ENCODE measurements at places on chromosomes 12 and 14.

DNA sequence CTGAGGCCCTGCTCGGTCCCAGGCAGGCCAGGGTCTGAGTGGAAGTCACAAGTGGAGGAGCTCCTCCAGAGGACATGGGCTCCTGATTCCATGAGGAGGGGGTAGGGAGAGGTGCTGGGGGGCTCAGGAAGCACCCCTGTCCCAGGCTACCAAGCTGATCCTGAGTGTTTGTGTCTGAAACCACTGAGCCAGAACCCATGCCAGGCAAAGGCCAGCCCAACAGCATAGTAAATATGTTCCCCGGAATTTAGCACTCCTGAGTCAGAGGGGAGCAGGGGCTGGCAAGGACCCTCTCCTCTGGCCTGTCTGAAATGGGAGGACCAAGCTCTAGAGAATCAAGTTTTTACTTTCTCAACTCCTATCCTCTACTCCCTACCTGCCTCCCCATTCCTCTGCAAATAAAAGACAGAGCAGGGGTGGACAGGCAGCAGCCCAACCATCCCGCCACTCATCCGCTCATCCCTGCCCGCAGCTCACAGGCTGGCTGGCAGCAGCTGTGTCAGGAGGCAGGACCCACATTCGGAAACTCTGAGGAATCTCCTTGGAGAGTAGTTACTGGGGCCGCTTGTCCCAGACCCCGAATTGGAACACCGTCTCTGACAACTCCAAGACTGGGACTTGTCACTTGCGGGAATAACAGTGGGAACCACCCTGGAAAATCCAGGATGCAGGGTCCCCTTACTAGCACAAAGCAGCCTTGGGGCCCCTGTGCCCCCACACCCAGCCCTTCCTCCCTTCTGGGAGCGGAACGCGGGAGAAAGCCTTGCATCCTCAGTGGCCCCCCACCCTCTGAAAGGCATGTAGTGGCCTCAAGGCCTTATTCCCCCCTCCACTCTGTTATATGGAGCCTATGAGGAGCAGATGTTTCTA is 102.5 kb downstream of the ZFP36L1 start:
- no peak for DNase-seq

- DNase-seq: no peak
Measured at GRCh38 chr12:132453361-132454192, 36.4 kb upstream of the FBRSL1 start.

DNA sequence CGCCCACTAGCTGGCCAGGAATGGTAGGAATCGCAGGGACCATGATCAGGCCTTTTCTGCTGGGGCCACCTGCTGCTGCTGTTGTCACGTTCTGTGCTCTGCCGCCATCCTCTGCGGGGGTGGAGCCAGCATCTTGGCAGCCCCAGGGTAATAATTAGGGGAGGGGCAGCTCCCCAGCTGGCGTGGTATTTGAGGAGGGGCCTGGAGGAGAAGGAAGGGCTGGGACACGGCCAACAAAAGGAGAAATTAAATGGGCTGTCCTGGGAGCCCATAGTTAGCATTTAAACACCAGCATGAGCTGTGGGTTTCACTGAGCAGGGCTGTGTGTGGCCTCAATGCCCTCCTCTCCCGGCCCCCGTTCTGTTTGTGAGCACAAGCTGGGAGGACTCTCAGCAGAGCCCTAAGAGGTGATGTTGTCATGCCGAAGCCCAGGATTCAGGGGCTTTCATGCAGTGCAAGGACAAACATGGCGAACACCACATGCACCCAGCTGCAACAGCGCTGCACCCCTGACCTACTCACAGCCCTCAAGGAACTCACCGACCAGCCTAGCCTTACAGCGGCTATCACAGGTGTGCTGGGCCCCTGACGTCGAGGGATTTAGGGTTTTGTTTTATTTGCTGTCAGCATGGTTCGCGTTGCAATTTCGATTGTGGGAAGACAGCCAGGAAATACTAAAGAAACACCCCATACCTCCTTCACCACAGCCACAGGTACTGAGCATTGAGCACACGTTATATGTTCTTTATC is 324.3 kb downstream of the CACNA1C start:
- DNase-seq: no peak

DNA sequence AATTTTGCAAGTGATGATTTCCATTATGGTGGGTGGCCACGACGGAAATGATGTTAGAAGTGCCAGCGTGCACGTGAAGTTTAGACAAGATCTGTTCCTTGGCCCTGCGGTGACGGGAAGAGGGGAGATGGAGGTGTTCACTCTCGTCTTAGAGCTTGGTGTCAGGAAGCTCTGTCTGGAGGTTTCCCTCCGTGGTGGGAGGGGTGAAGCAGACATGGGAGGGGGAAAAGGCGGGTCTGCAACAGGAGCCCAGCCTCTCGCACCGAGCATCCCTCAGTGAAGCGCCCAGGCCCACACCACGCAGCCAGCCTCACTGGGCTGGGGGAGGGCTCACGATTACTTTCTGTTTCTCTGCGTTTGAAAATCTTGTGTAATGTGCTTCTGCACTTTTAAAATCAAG is 26.3 kb downstream of the EML1 start:
- no peak for DNase-seq

DNA sequence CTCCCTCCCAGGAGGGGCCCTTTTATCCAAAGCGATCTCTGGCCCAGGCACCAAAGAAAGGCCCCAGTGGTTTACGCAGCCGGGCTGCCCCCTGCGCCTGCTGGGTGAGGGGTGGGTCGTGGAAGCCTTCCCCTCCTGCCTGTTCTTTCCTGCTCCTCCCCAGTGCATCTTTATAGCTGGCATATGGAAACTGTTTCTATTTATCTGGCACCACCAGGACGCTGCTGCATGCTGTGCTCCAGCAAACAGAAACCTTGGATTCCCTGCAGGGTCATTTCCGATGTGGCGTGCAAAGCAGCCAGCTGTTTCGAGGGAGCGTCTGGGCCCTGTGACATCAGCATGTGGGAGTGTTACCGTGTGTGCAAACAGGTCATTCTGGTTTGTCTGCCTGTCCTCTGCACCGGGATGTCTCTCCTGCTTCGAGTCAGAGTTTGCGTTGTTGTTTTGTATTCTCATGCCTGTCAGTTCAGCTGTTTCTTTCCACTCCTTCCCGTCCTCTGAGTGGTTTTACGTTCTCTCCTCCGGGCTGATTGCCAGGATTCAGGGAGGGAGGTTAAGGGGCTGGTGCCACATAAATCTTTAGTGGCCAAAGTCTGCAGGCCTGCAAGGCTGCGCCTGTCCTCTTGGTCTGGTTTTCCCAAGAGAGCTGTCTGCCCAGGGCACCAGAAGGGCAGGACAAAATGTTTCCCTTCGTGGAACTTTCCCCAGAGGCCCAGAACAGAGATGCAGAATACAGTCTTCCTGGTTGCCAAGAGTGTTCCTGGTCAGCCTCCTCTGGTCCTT is 24.6 kb downstream of the TPCN1 start:
- peak; percentile 86 for DNase-seq

DNA sequence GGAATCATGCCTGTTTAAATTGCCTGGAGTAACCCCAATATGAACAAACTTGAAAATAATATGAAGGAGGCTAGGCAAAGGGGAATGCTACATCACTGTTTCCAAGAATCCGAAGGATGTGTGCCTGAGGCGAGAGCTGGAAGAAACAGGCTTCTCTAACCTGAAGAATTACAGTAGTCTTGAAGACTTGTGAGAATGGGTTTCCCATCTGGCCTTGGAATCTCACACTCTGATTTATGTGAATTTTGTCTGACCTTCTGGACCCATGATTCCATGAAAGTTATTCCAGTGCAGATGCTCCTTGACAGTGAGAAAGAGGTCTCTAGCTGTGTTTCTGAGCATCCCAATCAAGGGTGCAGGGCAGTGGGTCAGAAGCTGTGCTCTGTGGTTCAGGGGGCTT is 122.1 kb upstream of the PARP11 start:
- DNase-seq: no peak

GRCh38 chr14:79443602-79444001 is 767.7 kb downstream of the DIO2 start:
- no peak for DNase-seq

- DNase-seq: no peak
Measured at GRCh38 chr14:59086241-59086882, 102.1 kb upstream of the DAAM1 start.

DNA sequence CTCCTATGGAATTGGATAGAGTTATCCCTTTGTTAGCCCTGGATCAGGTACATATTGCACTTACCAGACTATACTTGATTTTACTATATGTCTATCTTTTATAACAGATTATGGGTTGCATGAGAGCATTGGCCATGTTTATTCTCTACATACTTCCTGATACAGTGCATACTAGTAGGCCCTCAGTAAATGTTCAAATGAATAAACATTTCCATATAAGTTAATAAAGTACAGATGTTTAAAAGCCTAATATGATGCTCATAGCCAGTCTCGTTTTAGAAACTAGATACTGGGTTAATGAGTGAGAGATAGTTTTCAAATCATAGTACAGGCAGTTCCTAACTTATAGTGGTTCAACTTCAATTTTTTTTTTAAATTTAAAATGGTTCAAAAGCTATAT is 39.5 kb upstream of the TOMM20L start:
- DNase-seq: no peak

- no peak for DNase-seq
Measured at GRCh38 chr12:125329239-125330102, 264.2 kb downstream of the AACS start.

DNA sequence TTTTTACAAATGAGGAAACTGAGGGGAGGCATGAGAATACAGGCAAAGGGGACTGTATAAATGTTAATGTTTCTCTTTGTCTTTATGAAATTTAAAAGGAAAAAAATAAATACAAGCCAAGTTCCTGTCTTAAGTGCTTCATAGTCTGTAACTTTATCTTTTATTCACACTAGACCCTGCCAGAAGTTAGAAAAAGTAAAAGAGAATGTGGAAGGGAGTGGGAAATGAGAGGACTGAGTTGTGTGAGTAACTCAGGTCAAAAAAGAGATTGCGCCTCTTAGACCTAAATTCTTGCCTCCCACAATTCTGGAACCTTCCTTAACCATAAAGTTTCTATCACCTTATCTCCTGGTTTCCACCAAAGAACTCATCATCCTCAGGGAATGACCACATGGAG is 141.1 kb downstream of the KICS2 start:
- no peak for DNase-seq

GRCh38 chr14:71232506-71232905 is 325.2 kb downstream of the PCNX1 start:
- no peak for DNase-seq

- no peak for DNase-seq
Measured at GRCh38 chr12:102913453-102914226, 3.4 kb downstream of the PAH start.

DNA sequence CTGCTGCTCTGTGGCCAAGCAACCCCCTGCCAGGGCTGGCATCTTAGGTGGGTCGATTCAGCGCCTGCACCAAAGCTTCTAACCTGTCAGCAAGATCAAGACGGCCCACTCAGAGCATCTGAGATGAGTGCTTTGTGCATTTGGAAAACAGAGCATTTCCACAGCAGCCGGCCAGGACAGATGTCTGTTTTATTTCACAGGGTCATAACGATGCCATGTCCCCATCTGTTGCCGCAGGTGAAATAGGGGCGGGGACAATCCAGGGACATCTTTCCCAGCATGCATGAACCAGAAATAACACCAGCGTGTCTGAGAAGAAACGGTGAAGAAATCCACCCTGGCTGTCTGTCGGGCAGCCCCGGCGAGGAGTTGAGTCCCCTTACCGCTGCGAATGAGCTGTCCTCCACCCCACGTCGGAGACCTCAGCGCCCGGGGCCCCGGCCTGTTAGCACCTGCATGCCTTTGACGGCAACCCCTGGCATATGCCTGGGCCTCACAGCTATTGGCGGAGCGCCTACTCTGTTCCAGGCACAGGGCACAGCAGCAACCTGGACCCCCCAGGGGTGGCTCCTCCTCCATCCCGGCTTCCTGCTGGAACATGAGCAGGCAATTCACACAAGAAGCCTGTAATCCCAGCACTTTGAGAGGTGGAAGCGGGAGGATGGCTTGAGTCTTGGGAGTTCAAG is 30.6 kb upstream of the ULK1 start:
- no peak for DNase-seq

DNA sequence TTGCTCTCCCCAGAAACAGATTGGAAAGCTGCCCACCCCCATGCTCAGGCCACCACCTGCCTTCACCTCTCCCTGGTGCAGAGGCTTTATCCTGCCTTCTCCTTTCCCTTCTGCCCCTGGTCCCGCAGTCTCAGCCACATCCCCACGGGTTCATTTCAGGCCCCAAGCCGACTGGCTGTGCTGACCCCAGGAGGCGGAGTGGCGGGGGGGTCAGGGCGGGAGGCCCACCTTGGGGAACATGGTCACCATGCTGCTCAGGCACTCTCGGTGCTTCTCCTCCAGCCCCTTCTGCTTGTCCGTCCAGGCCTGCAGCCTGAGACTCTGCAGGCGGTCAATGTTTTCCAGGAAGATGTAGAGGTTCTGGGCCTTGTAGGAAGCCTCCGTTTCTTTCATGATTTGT is 6.9 kb downstream of the FAM186B start:
- DNase-seq: no peak

- no peak for DNase-seq
Measured at GRCh38 chr14:105861985-105862465, 335.6 kb downstream of the TMEM121 start.

DNA sequence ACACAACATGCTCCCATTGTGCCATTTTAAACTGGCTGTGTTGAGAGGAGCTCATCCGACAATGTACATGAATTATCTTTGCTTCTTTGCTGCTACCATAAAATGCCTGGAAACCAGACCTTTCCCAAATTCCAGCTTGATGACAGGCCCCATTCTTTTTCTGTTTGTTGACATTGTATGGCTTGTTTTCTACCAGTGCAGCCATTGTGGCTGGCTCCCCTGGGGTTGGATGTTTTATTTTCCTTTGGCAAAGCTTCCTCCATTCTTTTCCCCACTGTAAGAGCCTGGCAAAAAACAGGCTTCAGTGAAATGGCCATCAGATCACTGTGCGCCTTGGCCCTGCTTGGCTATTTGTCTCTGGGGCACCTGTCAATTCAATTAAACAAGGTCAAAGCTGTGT is 532.5 kb downstream of the VRK1 start:
- no peak for DNase-seq

DNA sequence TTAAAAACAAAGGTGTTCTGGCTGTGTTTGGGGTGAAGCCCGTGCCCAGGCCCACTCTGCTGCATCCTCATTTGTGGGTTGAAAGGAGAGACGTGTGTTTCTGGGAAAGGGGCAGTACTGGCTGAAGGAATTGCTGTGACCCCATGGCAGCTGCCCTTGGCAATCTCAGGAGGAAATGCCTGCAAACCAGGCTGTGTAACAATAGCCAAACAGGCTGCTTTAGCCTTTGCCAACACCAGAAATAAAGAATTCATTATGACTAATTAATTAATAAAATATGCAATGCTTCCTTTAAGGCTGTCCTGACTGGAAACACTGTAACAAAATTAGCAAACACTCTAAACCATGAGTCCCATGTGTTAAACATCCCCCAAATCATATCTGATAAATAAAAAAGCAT is 53.0 kb upstream of the KRR1 start:
- DNase-seq: no peak

- DNase-seq: no peak
Measured at GRCh38 chr14:35416108-35416750, 11.7 kb upstream of the NFKBIA start.
